ENCODE measurements at places on chromosomes 12 and 14. TPM values are rescaled to one million over a fixed set of nuclear protein-coding genes. Genes with fewer than 3 reads are reported as not detected.

DNA sequence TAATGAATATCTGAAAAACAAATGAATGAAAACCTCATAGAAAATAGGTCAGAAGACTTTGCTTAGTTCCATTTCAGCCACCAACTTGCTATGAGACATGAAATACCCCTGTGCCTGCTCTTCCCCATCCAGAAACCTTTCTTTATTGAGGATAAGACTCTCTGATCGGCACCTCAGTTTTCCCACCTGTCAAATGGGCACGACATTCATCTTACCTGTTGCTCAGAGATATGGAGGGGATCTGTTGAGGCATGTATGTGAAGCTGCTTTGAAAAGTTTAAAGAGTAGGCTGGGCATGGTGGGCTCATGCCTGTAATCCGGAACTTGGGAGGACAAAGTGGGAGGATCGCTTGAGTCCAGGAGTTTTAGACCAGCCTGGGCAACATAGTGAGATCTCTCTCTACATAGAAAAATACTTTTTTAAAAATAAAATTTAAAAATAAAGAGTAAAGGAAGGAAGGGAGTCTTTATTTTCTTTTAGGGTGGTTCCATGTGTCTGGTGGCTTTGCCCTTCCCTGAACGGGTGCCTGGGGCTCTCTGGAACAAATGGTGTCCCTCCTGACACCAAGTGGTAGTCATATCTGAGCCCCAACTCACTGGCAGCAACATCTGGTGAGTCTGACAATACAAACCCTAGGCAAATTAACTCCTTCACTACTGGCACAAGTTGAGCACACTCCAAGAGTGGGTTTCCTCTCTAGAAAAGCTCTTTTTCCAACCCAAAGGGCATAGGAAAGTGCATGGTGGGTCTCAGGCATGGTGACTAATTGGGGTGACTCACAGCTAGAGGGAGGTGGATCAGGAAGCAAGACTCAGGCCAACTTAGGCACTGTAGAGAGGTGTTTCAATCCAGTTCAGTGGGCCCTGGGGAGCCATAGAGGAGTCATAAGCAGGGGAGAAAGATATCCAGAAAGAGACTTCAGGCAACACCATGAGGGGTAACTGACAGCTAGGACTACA lies 42.1 kb downstream of the MAP1LC3B2 start:
- no peak for DNase-seq

- no peak for DNase-seq
Measured at GRCh38 chr12:89235189-89235993, 116.9 kb downstream of the DUSP6 start.

DNA sequence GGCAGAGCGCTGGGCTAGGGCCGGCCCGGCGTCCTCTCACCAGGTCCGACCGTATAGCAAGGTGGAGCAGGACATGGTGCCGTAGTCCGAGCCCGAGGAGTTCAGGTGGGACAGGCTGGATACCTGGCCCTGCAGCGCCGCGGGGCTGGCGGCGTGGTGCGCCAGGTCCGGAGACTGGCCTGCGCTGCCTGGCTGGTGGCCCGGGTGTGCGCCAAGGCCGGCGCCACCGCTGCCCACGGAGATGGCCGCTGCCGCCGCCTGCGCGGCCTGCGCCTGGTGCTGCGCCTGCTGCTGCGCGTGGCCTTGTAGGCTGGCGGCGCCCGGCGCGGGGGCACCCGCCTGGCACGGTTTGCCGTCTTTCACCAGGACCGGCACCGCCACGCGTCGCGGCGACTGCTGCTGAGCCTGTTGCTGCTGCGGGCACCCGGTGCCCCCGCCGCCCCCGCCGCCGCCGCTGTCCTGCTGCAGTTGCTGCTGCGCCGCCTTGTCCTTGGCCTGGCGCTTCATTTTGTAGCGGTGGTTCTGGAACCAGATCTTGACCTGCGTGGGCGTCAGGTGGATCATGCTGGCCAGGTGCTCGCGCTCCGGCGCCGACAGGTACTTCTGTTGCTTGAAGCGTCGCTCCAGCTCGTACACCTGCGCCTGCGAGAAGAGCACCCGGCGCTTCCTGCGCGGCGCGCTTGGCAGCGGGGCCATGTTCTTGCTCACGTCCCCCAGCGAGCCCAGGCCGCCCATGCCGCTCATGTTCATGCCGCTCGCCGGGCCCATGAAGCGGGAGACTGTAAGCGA lies 2.6 kb downstream of the NKX2-1 start:
- DNase-seq = no peak

GRCh38 chr14:104697892-104698583 lies 8.6 kb downstream of the INF2 start:
- no peak for DNase-seq

DNA sequence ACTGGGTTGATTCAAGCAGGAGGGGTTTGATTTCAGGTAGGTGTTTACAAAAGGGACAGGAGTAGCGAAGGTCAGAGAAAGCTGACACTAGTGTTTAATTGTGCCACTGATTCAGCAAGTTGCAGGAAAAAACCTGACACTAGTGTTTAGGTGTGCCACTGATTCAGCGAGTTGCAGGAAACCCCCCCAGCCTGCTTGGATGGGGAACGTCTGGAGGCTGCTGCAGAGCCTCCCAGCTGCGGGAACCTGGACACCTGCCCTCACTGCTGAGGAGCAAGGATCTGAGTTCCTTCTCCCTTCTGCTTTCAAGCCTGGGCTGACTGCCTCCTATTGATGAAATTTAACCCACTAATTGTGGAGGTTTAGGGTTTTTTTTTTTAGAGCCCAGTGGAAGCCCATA lies 84.2 kb downstream of the AVPR1A start:
- no peak for DNase-seq

- no peak for DNase-seq
Measured at GRCh38 chr12:120474616-120474960, 5.0 kb upstream of the SRSF9 start.

DNA sequence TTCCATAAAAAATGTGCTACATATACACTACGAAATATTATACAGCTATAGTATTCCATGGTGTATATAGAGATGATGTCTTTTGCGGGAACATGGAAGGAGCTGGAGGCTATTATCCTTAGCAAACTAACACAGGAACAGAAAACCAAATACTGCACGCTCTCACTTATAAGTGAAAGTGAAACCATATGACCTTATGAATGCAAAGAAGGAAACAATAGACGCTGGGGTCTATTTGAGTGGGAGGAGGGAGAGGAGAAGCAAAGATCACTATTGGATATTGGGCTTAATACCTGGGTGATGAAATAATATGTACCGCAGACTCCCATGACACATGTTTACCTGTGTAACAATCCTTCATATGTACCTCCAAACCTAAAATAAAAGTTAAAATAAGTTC lies 142.8 kb downstream of the LRFN5 start:
- DNase-seq = no peak

GRCh38 chr14:76705214-76705613 lies 56.1 kb upstream of the VASH1 start:
- DNase-seq = no peak

The FOXN4 gene
- polyA plus RNA-seq = 1.6 TPM

All from left renal cortex interstitium (tissue), 4 donors.